ENCODE measurements at places on chromosomes 7 and 10.
A peak's percentile ranks its signal among the peaks of the same experiment; 100 is the strongest.

DNA sequence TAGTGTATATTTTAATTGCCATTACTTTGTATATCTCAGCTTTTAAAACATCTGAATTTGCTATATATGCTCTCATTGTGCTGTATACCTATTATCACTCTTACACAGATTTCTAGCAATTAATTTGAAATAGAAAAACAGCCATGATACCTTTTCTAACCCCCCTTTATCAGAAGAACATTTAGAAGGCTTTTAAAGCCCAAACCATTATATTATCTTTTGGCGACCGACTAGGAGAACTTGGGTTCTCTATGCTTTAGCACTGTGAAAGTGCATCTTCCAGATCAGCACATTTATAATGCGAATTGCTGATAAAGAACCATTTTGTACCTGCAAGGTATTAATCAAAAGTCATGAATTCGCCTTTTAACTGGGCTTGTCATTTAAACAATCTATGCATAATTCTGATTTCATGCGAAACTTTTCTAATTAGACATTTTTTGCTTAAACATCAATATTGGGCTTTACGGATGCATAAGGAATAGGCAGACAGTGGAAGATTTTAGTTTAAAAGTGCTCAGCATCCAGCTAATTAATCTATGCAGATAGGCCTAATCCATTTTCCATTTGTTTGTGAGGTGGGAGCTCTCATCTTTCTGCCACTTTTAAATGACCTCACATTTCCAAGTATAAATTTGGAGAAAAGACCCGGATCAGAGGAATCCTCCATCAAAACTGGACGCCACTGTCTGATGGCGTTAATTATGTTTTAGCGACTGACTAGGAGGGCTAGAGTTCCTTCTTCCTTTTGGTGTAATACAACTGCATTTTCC, 1.2 kb upstream of the MLLT10 start:
- H3K36me3 ChIP-seq, result peaks cover 1% of the 10 kb centered on the region
- H3K27me3 ChIP-seq, result no peaks in the 10 kb centered on the region
- H3K27ac ChIP-seq, result peak overlapping the region; percentile 96
- H3K4me3 ChIP-seq, result peak overlapping the region; percentile 76

- H3K4me1 ChIP-seq, result peaks cover 28% of the 10 kb centered on the region
- no peak for DNase-seq
- no peaks in the 10 kb centered on the region for H3K27me3 ChIP-seq
- H3K36me3 ChIP-seq, result peaks cover 2% of the 10 kb centered on the region
Measured at GRCh38 chr7:112419543-112420130, 30.6 kb upstream of the IFRD1 start.

- no peaks in the 10 kb centered on the region for H3K27me3 ChIP-seq
- H3K4me1 ChIP-seq, result peaks cover 36% of the 10 kb centered on the region
- no peak overlapping the region for H3K4me3 ChIP-seq
- no peaks in the 10 kb centered on the region for H3K36me3 ChIP-seq
Measured at GRCh38 chr7:47150497-47151260, 431.2 kb downstream of the TNS3 start.

GRCh38 chr10:33143160-33143728, 185.2 kb upstream of the ITGB1 start:
- no peaks in the 10 kb centered on the region for H3K4me1 ChIP-seq
- H3K27ac ChIP-seq, result no peak overlapping the region
- DNase-seq, result no peak
- H3K4me3 ChIP-seq, result no peak overlapping the region
- no peaks in the 10 kb centered on the region for H3K36me3 ChIP-seq

GRCh38 chr10:101817337-101818118, 716 bp downstream of the OGA start:
- peak; percentile 62 for DNase-seq
- peak overlapping the region; percentile 99 for H3K27ac ChIP-seq
- peaks cover 41% of the 10 kb centered on the region for H3K4me1 ChIP-seq
- H3K4me3 ChIP-seq, result peak overlapping the region; percentile 98
- peaks cover 2% of the 10 kb centered on the region for H3K36me3 ChIP-seq
- H3K27me3 ChIP-seq, result no peaks in the 10 kb centered on the region

DNA sequence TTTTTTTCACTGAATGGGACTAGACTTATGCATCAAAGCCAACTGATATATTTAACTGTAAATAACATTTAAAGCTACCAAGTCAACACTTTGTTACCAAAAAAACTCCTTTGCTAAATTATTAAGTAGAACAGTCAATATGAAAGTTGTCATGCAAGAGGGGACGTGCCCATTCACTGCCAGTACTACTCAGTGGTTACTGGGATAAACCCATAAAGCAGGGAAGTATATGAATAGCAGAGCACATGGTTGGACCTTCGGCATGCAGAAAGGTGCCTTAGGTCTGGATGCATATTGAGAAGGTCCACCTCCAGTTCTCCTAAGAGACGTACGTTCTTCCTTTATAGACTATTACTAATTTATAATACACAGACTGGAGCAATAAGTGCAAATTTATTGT, 120.1 kb downstream of the SVOPL start:
- peaks cover 79% of the 10 kb centered on the region for H3K36me3 ChIP-seq
- no peaks in the 10 kb centered on the region for H3K27me3 ChIP-seq
- no peak overlapping the region for H3K4me3 ChIP-seq
- DNase-seq, result no peak

DNA sequence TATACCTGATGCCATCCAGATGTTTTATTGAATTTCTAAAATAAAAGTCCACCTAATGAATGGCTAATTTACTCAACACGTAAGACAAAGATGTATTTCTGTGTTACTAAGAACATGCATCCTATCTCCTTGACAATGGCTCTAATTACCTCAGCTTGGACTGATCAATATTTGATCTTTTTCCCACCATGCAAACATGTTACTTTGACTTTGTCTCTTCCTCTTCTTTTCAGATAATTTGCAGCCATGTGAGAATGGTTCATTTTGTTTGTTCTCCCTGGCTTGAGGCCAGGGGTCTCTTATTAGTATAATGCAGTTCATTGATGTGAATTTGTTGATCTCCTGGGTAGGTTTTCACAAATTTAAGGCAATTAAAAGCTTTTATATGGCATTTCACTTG, 302.1 kb downstream of the ADK start:
- H3K4me3 ChIP-seq, result no peak overlapping the region
- DNase-seq, result no peak
- no peaks in the 10 kb centered on the region for H3K27me3 ChIP-seq
- H3K4me1 ChIP-seq, result peaks cover 19% of the 10 kb centered on the region
- peaks cover 12% of the 10 kb centered on the region for H3K36me3 ChIP-seq
- no peak overlapping the region for H3K27ac ChIP-seq

DNA sequence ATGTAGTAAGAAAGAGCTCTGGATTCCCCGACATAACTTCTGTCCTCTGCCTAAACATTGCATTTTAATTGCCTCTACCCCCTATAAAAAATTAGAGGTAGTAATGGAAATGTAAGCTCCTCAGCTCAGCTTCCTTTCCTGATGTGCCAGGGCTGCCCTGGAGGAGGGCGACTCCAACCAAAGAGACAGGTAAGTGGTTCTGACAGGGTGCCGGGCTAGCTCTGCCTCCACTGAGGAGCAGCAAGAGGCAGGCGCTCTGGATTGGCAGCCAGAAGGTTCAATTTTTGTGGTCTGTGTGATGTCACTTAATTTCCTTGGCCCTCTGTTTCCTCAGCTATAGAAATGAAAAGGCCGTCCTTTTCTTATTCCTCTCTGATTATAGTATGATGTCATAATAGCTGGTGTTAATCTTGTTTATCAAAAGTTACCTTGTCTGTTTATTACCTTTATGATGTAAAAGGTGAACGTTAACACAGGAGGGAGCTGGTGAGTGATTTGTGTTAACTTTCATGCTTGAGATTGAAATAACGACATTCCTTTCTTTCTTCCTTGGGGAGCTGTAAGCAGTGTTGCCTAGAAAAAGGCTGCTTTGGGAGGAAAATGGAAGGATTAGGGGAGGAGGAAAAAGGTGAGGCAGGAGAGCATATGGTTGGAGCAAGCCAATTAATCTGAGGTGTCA, 51.8 kb downstream of the ANLN start:
- H3K27ac ChIP-seq, result no peak overlapping the region
- no peak overlapping the region for H3K4me3 ChIP-seq
- H3K36me3 ChIP-seq, result peaks cover 15% of the 10 kb centered on the region
- DNase-seq, result no peak

DNA sequence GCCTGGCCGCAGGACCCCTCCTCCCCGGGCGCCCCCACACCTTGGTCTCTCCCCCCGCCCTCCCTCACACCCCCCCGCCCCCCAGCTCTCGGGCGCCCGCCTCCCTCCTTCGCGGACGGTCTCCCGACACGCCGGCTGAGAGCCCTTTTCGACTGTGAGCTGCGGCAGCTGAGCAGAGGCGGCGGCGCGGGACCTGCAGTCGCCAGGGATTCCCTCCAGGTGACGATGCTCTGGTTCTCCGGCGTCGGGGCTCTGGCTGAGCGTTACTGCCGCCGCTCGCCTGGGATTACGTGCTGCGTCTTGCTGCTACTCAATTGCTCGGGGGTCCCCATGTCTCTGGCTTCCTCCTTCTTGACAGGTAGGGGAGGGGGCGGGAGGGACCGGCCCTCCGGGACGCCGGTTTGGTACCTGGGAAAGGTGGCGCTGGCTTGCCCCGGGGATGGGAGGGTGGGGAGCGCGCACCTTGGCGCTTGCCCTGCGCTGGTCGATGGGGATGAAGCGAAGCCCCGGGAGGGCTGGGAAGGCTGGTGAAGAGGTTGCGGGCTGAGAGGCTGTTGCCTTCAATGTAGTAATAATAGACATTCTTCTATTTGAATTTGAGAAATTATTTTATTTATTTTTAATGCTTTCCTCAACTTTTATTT, at the start of gene BMPER:
BMPER (plus strand) TSS at position 151 of the 644 bp plus-strand sequence; CDS start at position 226, 75 bp downstream.
- H3K27ac ChIP-seq, result no peak within 1 kb of the TSS
- H3K27me3 ChIP-seq, result peaks cover 74% of the 10 kb centered on the region
- DNase-seq, result peak; percentile 36
- peaks cover 16% of the 10 kb centered on the region for H3K4me1 ChIP-seq

DNA sequence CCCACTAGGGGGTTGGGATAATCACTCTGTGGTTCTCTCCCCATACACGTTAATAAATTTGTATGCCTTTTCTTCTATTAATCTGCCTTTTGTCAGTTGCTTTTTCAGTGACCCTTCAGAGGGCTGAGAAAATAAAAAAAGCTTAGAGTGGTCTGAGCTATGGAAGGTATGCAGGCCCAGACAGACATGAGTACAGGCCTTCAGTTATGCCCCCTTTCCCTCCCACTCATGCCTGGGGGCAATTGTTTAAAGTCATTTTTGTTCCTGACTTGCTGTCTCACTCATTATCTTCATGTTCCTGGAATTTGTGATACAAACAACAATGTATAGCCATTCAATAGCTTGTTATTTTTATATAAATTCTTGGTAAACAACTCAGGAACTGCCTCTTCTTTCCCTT, 170.8 kb downstream of the AKR1D1 start:
- peaks cover 45% of the 10 kb centered on the region for H3K4me1 ChIP-seq
- H3K27me3 ChIP-seq, result no peaks in the 10 kb centered on the region
- H3K27ac ChIP-seq, result peak overlapping the region; percentile 97

- no peak overlapping the region for H3K4me3 ChIP-seq
- no peaks in the 10 kb centered on the region for H3K27me3 ChIP-seq
- H3K36me3 ChIP-seq, result no peaks in the 10 kb centered on the region
- no peak for DNase-seq
Measured at GRCh38 chr10:5565671-5566581, 41.2 kb downstream of the CALML3 start.

DNA sequence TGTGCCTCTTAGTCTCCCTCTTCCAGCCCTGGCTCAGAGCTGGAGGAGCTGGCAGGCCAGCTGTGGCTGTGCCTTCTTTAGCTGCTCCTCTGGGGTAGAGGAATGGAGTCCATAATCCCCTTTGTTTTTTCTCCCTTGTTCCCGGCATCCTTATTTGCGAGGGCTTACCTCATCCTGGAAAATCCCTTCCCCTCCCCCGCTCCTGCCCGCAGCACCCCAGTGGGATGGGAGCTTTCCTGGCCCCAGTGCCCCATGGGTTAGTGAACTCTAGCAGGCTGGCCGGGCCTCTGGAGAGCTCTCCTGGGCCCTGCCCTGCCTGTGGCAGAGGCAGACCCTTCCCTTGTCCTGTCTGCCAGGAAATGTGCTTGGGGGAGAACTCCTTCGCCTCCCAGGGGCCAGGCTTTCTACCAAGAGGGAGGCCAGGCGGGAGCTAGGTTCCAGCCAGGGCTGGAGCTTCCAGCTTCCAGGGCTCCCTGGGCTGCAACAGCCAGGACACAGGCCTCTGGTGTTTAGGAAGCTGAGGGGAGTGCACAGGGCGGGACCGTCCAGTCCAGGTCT, 16.5 kb upstream of the TRIM8 start:
- no peaks in the 10 kb centered on the region for H3K27me3 ChIP-seq
- peak overlapping the region; percentile 100 for H3K27ac ChIP-seq
- no peak for DNase-seq
- peak overlapping the region; percentile 46 for H3K4me3 ChIP-seq
- H3K4me1 ChIP-seq, result peaks cover 62% of the 10 kb centered on the region

DNA sequence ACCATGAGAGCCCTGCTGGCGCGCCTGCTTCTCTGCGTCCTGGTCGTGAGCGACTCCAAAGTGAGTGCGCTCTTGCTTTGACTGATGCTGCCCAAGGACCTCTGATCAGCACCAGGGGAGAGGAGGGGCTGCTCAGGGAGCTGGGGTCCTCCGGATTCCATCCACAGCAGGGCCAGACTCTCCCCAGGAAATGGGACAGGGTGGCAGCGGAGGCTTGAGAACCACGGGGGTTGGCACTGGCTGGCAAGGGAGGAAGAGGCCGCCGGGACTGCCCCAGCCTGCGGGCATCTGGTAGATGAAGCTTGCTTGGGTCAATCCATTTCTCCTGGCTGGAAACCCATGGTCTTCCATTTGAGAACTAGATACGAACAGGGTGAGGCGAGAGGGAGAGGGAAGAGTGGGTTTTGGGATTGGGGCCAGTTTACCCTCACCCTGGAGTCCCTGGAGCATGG, 647 bp downstream of the PLAU start:
- no peak overlapping the region for H3K27ac ChIP-seq
- peaks cover 53% of the 10 kb centered on the region for H3K27me3 ChIP-seq
- H3K4me3 ChIP-seq, result peak overlapping the region; percentile 83
- no peaks in the 10 kb centered on the region for H3K36me3 ChIP-seq

DNA sequence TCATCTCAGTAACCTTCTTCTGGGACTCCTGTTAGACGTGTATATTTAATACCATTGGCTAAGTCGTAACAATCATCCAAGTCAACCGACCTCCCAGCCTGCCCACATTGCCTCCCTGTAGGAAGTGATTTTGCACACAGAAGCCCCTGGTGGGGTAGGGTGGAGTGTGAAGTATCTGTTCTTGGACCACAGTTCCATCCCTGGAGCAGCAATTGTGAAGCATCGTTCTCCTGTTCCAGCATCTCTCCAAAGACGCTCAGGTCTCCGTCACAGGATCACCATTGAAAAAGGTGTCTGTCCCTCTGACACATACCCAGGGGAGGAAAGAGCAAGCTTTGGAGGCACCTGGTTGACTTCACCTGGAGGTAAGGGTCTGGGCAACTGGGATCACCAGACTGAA, 72.9 kb downstream of the CCDC3 start:
- no peaks in the 10 kb centered on the region for H3K4me1 ChIP-seq
- H3K36me3 ChIP-seq, result peaks cover 3% of the 10 kb centered on the region
- H3K4me3 ChIP-seq, result no peak overlapping the region
- H3K27ac ChIP-seq, result no peak overlapping the region

Measured in mesothelial cell of epicardium (in vitro differentiated cells).